ENCODE measurements at places on chromosomes 6 and 20. TPM values are rescaled to one million over a fixed set of nuclear protein-coding genes. Genes with fewer than 3 reads are reported as not detected.
A peak's percentile ranks its signal among the peaks of the same experiment; 100 is the strongest.

PDE7B gene
- 23.9 TPM for total RNA-seq

HLA-DRA gene
- 0.45 TPM for total RNA-seq

ADA gene
- total RNA-seq, result 4.6 TPM

PRR18 gene
- not detected for total RNA-seq

VIP gene
- total RNA-seq, result not detected

ZBTB46 gene
- total RNA-seq, result 1.1 TPM

PRL gene
- not detected for total RNA-seq

KIAA0408 gene
- total RNA-seq, result 12.8 TPM

SLC17A2 gene
- not detected for total RNA-seq

GRCh38 chr6:104884867-104885517 is 25.3 kb upstream of the HACE1 start:
- DNase-seq, result no peak

- DNase-seq, result no peak
These were observed 161.4 kb upstream of the FLRT3 start for GRCh38 chr20:14498772-14499171.

- DNase-seq, result no peak
These were observed 61.2 kb upstream of the CDYL start for GRCh38 chr6:4714961-4715501.

- no peak for DNase-seq
These were observed 89.9 kb downstream of the RFPL4B start for GRCh38 chr6:112437058-112437457.

- peak; percentile 52 for DNase-seq
These were observed 31.1 kb downstream of the NCOA7 start for GRCh38 chr6:125821825-125822281.

DNA sequence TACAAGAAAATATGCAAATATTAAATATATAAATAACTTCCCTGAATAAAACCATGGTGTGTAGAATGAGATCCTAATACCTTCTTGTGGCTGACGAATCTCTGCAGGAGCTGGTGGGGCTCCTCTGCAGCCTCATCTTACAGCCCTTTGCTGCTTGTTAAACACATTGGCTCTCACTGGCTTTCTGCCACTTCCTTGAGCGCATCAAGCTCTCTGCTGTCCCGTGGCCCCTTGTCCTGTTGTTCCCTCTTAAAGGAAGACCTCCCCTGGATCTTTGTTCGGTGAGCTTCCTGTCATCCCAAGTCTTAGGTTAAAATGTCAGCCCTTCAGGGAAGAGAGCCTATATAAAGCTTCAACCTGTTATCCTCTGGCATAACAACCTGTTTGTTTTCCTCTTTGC is 519.6 kb downstream of the DOK5 start:
- no peak for DNase-seq

- DNase-seq, result no peak
These were observed 227.7 kb downstream of the MEI4 start for GRCh38 chr6:77880501-77880900.

GRCh38 chr6:108348655-108349349 is 53.9 kb downstream of the AFG1L start:
- DNase-seq, result no peak

DNA sequence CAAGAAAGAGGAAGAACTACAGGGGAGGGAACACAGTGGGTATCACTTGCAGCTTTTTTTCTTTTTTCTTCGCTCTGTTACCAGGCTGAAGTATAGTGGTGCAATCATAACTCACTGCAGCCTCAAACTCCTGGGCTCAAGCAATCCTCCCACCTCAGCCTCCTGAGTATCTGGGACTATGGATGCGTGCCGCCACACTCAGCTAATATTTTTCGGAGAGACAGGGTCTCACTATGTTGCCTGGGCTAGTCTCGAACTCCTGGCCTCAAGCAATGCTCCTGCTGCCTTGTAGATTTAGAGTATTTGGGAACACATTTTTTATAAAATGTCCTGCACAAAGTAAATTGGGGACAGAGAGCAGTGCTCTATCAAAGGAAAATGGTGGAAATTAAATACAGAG is 28.3 kb downstream of the PARD6B start:
- no peak for DNase-seq

DNA sequence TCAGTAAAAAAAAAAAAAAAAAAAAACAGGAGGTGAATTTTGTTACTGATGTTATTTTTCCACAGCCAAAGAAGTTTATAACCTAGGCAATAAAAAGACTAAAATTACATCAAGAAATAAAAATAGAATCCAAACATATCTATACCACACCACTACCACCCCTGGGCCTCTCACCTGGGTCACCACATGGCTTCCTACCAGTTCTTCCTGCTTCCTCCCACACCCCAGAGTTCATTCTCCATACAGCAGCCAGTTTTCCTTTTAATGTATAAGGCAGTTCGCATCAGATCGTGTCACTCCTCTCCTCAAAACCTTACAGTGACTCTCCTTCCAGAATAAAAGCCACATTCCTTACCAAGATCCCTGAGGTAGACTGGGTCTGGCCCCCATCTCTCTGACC is 23.9 kb downstream of the ROS1 start:
- DNase-seq, result no peak

DNA sequence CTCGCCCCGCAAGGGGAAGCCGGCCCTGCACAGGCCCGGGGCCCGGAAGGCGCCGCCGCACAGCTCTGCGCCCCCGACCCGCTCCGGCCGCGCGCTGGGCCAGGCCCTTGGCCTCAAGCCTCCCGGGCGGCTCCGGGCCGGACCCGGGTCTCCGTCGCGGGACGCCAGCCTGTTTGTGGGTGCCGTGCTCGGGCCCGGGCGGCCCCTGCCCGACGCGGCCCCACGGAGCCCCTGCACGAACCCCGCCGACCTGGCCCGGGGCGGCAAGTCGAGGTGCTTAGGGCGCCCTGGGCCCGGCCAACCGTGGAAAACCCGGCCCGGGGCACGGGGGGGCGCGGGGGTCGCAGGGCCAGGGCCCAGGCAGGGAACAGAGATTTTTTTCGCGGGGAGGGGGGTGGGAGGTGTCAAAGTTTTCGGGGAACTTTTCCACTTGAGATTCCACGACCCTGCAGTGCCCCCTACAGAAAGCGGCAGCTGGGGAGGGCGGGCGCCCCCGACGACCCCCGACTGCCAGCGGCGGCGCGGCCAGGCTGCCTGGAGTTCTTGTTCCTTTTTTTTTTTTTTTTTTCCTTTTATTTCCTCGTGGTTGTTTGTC is 805 bp upstream of the STX16 start:
- peak; percentile 30 for DNase-seq

DNA sequence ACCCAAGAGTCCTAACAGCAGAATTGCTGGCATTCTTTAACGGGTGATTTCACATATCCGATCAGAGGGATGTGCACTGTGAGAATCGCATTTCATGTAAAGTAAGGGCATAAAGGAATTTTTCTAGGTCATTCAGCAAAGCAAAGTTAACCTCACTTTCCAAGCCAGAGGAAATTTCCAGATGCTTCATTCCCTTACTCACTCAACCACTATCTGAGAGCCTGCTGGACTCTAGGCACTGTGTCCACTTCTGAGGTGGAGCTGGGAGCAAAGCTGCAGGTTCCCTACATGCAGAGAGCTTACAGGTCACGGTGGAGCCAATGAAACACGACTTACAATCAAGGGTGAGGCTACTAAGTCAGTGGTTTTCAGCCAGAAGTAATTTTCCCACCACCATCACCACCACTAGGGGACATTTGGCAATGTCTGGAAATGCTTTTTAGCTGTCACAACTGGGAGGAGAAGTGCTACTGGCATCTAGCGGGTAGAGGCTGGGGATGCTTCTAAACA is 34.5 kb upstream of the TSHZ2 start:
- no peak for DNase-seq

- no peak for DNase-seq
These were observed 113.4 kb downstream of the PSMB1 start for GRCh38 chr6:170439366-170440361.

GRCh38 chr6:117288083-117288715 is 22.8 kb downstream of the VGLL2 start:
- no peak for DNase-seq

GRCh38 chr20:23449421-23449820 is 3.3 kb downstream of the CST11 start:
- DNase-seq, result no peak

DNA sequence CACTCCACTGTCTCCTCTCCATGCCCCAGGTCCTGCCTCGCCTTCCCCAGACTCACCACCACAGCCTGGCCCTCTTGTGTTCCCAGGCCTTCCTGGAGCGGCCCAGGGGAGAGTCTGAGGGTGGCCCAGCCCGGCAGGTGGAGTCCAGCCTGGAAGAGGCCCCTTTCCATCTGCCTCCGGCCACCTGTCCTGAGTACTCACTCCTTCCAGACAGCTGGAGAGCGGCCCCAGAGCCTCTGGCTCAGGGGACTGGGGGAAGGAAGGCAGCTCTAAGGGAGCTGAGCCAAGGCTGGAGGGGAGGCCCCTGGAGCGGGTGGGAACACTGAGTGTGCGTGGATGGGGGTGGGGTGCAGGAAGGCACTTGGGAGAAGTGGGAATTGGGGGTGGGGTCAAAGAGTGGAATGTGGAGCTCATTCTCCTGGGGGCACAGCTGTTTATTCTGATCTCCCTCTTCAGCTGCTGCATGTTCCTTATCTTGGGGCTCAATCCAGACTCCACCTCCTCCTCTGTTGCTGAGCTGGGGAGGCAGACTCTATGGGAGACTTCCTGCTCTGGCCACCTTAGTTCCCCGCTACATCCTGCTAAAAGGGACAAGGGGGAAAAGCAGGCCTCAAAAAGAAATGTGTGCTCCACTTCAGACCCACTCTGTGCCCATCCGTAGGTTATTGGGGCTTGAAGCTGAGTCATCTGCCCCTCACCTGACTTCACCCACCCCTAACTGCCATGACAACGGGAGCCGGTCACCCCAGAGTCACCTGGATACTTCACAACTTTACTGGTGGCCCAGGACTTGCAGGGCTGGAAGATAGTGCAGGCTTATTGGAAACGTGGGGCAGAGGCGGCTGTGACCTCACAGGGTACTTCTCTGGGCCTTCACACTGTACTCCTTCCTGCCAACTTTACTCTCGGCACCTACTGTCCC is 19.5 kb upstream of the TAF8 start:
- peak; percentile 36 for DNase-seq

DNA sequence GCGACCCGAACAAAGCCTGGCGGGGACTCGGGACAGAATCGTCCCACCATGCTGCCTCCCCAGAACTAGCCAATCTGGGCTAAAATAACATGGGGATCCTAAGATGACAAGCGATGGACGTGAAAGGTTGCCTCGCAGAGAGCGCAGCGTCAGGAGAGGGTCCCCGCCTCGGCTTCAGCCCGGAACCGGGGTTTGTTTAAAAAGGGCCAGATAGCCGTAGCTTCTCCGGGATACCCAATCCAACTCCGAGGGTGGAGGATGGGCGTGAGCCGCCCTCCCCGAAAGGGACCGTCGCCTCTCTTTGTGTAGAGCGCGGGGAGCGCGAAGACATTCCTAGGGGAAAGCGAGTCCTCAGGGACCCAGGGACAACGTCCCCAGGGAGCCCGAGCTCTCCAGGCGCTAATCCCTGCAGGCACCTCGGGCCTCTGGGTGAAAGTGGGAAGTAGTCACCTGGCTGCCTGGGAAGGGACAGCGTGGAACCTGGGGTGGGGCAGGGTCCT is 643 bp downstream of the CD24 start:
- no peak for DNase-seq

DNA sequence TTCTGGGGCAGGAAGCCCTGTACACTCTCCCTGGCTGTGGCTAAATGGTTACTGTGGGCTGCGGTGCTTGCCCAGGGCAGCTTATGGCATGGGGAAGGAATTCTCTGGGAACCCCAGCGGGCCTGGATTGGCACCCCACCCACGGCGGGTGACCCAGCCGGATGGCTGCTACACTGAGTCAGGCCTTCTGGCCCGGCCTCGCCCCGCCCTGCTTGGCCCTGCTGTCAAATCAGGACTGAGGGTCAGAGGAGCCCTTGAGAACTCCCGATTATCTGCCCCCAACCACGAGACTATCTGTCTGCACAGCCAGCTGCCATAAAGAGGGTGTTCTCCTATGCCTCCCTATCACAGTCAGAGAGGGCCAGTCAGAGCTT is 7.3 kb upstream of the ITPR3 start:
- peak; percentile 82 for DNase-seq

DNA sequence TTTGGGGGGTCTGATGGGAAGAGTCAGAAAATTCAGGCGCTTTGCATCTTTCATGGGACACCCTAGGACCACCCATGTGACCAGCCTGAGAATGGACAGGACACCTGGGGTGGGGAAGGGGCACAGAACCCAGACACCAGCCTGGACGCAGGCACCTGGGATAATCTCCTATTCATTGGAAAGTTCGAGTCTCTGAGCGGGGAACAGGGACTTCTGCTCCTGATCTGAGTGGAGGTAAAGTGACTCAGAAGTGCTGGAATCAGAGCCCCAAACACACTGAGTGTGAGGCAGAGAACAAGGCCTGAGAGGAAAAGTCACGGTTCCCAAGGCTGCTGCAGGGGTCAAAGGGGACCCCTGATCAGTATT is 1.4 kb downstream of the HLA-B start:
- no peak for DNase-seq

- no peak for DNase-seq
These were observed 38.9 kb downstream of the ESF1 start for GRCh38 chr20:13745784-13746183.

DNA sequence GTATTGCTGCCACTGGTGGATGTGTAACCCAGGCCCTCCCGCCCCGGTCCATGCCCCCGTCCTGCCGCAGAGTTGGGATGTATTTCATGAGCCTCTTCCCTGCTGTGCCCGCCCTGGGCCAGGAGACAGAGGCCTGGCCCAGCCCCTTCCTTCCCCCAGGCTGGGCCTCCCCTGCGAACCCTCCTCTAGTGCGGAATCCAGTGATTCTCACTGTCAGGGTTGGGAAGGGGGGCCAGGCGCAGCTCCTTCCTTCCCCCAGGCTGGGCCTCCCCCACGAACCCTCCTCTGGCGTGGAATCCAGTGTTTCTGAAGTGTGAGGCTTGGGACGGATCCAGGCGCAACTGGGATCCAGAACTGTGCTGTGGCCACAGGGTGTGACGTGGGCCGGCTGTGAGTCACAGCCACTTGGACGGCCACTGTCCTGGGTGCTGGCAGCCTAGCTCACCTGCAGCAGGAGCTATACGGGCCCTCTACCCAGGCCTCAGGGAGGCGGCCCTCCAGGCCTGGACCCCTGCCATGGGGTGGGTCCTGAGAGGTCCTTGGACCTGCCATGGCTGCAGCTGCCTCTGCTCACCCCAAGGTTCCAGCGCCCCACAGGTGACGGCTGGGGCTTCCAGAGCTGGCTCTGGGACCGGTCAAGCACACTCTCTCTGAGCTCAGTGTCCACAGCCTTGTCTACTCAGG is 28.3 kb downstream of the COL20A1 start:
- peak; percentile 20 for DNase-seq

- no peak for DNase-seq
These were observed 21.7 kb upstream of the BHLHE23 start for GRCh38 chr20:63028461-63028921.
